Colonic mucosa (tissue), 4 donors: ENCODE measurements at places on chromosomes 7 and 10.

GRCh38 chr7:149459540-149460452 lies 1.1 kb downstream of the ZNF777 start:
- no peak for DNase-seq

GRCh38 chr7:27647489-27647888 lies 15.2 kb downstream of the HIBADH start:
- no peak for DNase-seq

GRCh38 chr7:77391230-77391629 lies 24.9 kb downstream of the GSAP start:
- no peak for DNase-seq

GRCh38 chr7:149727899-149728476 lies 45.4 kb downstream of the ZNF467 start:
- DNase-seq: no peak

DNA sequence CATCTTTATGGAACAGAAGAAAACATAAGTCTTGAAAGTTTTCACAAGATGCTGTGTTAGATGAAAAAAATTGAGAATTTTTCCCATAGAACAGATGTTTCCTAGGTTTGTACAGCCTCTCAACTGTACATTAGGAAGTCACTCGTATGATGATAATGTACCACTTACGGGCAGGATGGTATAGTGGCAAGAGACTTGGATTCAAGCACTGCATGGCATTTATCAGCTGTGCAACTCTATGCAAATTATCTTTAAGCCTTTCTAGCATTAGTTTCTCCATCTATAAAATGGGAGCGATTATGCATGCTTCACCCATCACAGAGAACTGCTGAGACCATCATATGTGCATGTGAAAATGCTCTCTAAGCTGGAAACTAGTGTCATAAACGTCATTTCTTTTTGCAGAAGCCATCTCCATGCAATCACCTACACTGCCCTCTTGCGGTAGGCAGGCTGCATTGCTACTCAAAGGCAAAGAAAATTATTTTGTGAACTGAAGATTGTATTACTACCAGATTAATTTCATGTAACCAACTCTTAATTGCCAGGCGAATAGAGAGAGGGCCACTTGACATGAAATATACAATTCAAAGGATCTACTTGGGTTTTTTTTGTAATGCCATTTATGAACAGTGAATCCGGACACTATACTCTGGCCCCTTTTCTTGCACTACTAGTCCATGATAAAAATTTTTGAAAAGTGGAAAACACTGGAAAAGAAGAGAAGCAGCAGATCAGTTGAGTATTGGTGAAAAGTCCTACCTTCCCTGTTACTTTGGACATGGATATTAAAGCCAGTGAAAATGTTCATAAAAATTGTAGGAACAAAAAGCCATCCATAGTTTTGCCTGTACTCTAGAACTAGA lies 102.3 kb downstream of the JAZF1 start:
- peak; percentile 39 for DNase-seq

GRCh38 chr10:19164461-19164860 lies 115.9 kb downstream of the MALRD1 start:
- no peak for DNase-seq
